ENCODE measurements at places on chromosomes 7 and 10. TPM values are rescaled to one million over a fixed set of nuclear protein-coding genes. Genes with fewer than 3 reads are reported as not detected.

ZNF467 gene
- 0.36 TPM for total RNA-seq

LEP gene
- total RNA-seq: 4.1 TPM

ALOX5 gene
- not detected for total RNA-seq

TEX36 gene
- total RNA-seq: 0.32 TPM

LIPK gene
- not detected for total RNA-seq

CCL24 gene
- total RNA-seq: not detected

SPDYE2B gene
- total RNA-seq: not detected

IFIT2 gene
- total RNA-seq: 11.9 TPM

MMD2 gene
- total RNA-seq: not detected

SPAG6 gene
- not detected for total RNA-seq

IKZF1 gene
- not detected for total RNA-seq

C10orf62 gene
- not detected for total RNA-seq
